ENCODE measurements at places on chromosomes 4 and X.

DNA sequence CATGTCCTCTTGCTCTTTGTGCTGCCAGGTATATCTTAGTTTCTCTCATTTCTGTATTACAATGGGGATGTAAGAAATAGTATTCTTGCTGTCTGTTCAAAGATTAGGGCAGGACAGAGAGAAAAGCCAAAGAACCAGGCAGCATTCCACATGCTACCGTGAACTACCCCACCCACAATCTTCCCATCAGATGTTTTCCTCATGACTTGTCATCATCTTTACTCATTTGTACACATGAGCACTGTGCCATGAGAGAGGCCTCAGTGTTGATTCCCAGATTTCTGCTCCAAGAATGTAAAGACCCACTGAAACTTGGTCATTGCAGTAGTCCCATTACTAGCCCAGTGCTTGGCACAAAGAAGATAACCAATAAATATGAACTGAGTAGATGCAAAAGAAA lies 354.6 kb upstream of the RASGEF1B start:
- no peak for DNase-seq

DNA sequence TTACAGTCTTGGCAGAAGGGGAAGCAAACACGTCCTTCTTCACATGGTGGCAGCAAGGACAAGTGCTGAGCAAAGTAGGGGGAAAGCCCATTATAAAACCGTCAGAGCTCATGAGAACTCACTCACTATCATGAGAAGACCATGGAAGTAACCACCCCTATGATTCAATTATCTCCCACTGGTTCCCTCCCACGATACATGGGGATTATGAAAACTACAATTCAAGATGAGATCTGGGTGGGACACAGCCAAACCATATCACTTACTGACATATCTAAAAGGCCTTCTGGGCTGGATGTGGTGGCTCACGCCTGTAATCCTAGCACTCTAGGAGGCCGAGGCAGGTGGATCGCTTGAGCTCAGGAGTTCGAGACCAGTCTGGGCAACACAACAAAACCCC lies 117.1 kb upstream of the USP9X start:
- no peak for DNase-seq

DNA sequence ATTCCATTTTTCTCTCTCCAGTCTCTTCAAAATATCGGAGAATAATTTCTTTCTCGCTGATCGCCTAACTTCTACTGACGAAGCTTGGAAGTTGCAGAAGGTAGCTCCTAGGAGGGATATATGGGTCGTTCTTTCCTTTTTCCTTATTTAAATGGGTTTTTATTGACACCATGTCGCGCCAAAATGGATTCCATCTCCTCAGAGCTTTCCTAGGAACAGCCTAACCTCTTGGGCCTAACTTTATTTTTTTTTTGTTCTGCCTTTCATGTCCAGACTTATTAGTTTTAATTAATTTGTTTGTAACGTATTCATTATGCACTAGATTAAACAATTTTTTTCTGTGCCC lies 359.4 kb upstream of the ZCCHC13 start:
- no peak for DNase-seq

DNA sequence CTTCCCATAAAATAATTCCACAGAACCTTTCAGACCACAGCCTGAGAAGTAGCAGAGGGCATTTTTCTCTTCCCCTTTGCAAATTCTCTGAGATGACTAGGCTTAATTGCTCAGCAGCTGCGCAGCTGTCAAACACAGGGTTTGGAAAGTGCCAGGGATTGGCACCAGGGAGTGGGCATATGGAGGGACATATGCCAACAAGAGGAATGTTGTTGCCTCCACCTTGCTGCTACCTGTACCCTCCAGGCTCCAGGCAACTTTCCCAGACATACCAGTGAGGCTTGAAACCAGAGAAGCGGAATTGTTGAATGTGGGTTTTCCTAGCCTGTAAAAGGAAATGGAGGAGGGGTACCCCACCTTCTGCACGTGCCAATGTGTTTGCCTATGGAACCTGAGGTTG lies 256.2 kb upstream of the GPR101 start:
- DNase-seq = no peak

DNA sequence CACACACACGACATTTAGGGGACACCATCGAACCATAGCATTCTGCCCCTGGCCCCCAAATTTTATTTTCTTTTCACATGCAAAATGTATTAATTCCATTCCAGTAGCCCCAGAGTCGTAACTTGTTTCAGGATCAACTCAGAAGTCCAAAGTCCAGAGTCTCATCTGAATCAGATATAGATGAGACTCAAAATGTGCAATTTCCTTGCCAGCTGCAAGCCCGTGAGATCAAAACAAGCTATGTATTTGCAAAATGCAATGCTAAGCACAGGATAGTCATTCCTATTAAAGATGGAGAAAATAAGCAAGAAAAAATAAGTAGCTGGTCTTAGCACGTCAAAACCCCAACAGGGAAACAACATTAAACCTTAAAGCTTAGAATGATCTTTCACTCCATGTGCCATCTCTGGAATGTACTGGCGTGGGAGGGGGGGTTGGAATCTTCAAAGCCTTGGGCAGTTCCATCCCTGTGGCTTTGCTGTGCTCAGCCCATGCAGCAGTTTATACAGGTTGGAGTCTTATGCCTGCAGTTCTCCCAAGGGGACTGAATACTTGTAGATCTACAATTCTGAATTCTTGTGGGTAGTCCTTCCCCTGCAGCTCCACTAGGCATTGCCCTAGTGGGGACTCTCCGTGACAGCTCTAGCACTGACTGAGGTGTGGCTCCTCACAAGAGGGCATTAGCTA lies 47.7 kb upstream of the SYTL5 start:
- no peak for DNase-seq

- no peak for DNase-seq
Observed at GRCh38 chrX:131988236-131988635, 34.9 kb upstream of the STK26 start.

- DNase-seq = peak; percentile 29
Observed at GRCh38 chr4:186149872-186150271, 41.5 kb upstream of the CYP4V2 start.

DNA sequence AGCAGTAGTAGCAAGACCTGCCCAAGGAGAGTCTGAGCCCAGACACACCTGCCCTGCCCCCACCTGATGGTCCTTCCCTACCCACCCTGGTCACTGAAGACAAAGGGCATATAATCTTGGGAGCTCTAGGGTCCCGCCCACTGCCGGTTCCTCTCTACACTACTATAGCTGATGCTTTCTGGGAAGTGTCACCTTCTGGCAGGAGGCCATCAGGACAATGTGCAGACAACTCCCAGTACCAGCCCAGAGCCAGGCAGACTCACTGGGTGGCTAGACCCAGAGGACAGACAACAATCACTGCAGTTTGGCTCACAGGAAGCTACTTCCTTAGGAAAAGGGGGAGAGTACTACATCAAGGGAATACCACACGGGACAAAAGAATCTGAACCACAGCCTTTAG lies 312.7 kb downstream of the SPRY1 start:
- no peak for DNase-seq

DNA sequence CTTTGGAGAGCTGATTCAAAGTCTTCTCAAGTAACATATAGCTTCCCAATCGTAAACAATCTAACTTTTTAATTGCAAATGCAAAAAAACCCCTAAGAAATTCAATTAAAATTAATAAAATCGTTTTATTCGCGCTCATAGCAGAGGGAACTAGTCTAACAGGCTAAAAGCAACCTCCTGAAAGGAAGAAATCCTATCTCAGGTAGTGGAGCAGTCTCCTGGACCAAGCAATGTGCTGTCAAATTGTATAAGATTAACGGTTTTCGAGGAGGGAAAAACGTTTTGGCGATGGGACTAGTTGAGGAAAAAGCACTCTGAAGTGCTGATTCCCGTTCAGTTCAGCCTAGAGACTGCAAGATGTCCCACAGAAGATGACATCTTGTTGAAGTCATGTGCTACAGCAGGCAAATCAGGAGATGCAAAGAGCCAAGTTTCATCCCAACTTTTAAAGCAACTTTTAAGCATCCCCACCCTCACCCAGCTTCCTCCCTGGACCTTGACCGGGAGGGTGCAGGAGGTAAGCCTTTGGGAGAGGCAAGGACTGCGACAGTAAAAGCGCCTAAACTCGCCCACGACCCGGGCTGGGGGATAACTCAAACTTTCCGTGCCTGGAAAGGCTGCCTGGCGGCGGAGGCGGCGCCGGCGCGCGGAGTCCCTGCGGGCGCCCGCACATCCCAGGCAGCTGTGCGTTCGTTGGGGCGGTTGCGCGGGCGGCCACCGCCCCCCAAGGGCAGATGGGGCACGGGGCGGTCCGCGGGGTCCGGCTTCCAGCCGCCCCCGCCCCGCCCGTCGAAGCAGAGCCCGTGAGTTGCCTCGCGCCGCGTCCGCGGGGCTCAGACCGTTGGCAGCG lies 784 bp downstream of the MAP7D3 start:
- DNase-seq = no peak

DNA sequence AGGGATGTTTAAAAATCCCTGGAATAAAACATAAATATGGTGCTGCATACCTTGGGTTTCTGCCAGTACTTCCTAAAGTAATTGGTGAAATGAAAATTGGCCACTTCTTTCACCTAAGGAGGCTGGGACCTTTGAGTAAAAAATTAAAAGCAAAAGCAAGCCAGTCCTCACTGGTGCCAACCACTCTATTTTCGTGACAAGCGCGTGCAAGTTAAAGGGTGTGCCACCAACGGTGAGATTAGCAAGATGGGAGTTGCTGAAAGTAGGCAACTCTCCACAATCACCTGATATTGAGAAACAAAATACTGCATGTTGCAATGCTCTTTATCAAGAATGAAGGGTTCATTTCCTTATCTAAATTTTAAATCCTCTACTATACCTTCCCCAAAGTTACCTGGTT lies 19.7 kb upstream of the RTL9 start:
- DNase-seq = no peak

All from hypothalamus (tissue), 51 donors.